ENCODE measurements at places on chromosomes 2 and 18.

DNA sequence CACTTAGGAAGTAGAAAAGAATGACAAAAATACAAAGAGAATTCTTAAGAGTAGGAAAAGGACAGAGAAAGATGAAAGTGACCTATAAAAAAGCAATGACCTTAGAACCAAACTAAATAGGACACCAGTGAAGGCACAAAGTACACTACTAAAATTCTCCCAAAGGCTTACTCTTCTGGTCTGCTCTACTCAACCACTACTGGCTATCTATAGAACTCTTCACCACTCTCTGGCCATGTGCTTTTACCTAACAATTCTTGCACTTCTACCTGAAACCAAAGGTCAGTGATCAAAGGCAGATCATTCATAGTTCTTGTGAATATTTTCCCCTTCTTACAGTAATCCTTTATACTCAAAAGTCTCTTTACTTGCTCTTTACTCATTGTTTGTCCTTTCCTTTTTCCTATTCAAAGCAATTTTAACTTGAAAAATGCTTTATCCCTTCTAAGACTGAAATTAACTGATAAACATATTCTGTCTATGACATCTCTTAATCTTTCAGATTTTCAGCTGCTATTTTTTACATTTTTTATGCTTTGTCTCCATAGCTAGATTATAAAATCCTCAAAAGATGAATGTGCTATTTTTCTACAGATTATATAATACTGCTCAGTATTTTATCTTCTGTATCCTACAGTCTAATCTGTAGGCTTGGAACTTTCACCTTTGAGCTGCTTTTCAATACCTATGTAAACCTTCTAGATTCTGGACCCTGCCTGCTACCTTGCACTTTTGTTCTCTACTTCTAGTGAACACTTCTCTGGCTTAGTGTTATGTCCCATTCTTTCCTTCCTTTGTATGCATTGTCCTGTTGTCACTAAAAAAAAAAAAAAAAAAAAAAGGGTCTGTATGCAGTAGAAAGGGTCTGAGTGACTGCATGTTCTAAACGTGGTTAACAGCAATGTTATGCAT lies 64.6 kb downstream of the NCKAP1 start:
- DNase-seq = no peak

- peak; percentile 68 for DNase-seq
Measured at GRCh38 chr2:121284463-121285449, at the start of gene TFCP2L1. Gene TFCP2L1 (minus strand): TSS chr2:121285202. CDS start chr2:121285109, 93 bp downstream.

GRCh38 chr18:68944826-68945225 lies 146.9 kb downstream of the CCDC102B start:
- DNase-seq = no peak

GRCh38 chr2:145258903-145259579 lies 739.1 kb upstream of the ZEB2 start:
- DNase-seq = no peak

DNA sequence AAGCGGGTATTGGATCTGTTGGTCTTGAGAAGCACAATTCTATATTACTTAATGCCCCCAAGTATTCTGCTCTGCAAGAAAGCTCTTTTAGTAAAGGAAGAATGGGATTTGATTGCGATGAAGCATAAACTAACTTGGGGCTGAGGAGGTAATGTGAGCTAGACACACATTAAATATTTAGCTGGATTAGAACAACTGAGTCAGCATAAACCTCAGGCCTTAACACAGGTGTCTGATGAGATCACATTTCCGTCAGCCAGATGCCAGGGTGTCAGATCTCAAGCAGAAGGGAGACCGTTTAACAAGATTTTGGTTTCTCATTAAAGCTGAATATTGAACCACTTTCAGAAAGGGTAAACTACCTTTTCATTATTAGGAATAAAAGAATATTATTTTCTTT lies 94.5 kb downstream of the GYPC start:
- no peak for DNase-seq

GRCh38 chr2:46277431-46278190 lies 19.6 kb upstream of the EPAS1 start:
- no peak for DNase-seq

DNA sequence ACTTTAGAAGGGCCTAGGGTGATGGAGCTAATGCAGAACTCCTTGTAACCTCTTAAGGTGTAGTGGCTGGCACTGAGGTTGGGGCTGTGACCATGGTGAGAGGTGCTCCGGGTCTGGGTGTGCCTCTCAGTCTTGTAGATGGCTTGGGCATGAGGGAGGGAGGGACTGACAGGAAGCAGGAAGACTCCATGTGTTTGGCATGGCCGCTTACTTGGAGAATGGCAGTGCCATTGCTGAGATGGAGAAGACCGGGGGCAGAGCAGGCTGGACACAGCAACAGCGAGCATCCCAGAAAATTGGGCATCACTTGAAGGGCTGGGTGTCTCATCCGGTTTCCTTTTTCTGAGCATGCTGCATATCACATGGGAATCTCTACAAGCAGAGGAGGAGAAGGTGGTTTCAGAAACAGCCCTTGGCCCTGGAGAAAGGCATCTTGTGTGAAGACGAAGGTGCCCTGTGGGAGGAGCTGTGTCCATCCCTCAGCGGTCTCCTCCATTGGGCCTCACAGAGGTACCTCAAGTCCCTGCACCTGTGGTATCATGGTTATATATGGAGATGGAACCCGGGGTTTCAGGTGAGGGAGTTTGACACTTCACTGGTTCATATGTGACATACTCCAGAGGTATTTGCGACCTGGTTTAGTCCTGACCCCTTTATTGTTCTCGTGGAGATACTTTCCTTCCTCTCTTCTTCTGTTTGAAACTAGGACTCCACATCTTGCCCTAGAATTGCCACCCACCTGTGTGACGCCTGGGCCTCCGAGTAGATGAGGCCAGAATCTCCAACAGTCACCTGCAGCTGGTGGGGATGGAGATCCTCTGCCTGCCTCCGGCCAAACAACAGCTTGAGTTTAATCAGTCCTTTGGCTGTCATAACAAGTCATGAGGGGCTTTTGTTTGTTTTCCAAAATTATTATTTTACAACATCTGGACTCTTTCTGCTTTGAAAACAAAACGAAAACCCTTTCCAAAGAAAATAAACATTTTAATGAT lies 45.6 kb downstream of the INPP4A start:
- DNase-seq = no peak

DNA sequence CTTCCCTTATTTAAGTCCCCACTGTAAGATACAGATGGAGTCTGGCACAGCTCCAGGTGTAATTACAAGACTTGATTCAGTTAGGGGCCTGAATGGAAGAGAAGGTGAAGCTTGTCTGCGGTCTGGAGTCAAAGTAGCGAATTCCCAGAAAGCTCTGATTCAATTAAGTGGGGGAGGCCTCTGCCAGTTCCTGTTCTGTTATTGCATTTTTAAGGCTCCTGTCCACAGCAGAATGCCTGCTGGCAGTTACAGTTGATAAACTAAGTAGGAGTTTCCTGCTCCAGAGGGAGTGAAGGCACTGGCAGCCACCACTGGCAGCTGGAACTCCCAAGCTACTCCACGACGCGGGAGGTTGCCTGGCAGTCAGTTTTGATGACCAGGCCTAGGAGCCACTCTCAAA lies 181.1 kb downstream of the SOCS6 start:
- DNase-seq = no peak
